ENCODE measurements at places on chromosomes 7 and 10.

GRCh38 chr7:98617051-98617959 lies at the start of gene NPTX2:
TSS of gene NPTX2 (plus strand) at chr7:98617285. CDS start at chr7:98617462, 177 bp downstream.
- DNase-seq = no peak

DNA sequence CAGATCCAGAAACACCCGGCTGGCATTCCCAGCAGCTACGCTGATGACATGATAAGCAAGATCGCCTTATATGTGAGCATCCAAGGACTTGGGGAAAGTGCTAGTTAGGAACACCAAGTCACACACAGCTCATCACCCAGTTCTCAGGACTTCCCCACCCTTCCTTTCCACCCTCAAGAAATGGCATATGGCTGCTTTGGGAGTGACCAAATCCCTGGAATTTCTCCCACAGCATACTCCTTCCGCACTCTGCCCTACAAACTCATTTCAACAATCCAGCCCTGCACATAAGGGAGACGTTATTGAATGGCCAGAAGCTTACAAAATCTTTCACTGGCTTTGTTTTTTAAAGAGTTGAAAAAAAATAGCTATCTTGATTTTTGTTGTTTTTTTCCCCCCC lies 4.2 kb downstream of the ITIH5 start:
- DNase-seq = no peak

DNA sequence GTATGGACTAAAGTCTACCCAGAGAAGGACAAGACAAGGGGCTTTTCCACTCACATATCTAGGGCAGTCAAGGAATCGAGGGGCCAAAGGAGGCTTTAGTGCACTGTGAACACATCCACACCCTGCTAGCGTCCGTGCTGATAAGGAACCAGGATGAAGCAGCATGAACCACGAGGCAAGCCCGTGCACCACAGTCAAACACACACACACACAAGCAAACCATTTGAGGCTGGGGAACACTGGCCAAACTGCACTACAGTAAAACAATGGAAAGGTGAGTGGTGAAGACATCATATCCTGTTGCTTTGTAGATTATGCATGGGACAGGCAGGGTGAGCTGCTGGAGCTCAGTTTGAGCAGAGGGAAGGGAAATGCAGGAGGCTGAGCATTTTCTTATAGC lies 177.4 kb upstream of the CDCA7L start:
- no peak for DNase-seq

DNA sequence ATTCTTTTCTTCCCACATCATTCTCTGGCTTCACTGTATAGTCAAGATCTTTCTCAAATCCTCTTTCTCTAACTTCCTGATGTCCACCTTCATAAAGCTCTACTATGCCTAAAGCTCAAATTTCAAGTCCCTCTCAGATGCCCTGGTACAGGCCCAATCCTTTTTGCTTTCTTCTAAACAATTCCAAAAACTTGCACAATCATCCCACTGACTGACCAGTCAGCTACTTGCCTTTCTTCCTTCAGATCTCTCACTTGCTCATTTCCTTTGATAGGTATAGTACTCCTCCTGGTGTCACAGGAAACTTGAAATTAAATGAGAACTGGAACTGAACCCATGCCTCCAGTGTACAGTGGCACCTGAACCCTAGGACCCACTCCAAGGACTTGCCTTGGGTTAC lies 18.2 kb downstream of the SEC31B start:
- no peak for DNase-seq

GRCh38 chr10:69787681-69788080 lies 14.0 kb upstream of the COL13A1 start:
- no peak for DNase-seq
